Suppressor macrophage treated with lipopolysaccharide for 1 hour (primary cell): ENCODE measurements at places on chromosomes 3 and 15.

DNA sequence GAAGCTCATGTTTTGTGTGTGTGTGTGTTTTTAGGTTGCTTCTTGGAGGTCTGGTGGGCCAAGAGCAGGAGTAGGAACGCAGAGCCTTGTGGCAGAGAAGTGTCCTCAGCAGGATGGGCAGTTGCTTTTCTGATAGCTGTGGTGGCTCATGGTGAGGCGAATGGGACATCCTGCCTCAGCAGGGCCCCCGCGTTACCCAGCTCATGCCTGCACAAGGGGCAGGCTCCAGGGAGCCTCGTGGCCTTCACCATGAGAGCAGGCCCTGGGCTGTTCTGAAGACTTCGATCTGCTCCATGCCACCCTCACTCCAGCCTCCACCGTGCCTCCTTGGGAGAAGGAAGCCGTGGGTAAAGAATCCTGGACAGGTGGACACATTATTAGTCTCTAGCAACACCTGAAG, 33.4 kb upstream of the CTXND1 start:
- DNase-seq = no peak

DNA sequence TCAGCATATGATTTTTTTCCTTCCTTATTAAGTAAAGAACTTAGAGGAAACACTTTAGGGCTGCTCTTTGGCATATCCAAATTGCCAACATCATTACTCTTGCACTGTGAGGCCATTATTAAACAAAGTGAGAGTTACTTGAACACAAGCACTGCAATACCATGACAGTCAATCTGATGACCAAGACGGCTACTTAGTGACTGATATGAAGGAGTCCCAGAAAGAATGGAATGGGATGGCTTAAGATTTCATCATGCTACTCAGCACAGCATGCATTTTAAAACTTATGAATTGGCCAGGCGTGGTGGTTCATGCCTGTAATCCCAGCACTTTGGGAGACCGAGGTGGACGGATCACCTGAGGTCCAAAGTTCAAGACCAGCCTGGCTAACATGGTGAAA, 55.2 kb downstream of the FAM98B start:
- DNase-seq = no peak

GRCh38 chr3:172070802-172071201, 31.4 kb downstream of the FNDC3B start:
- DNase-seq = no peak

DNA sequence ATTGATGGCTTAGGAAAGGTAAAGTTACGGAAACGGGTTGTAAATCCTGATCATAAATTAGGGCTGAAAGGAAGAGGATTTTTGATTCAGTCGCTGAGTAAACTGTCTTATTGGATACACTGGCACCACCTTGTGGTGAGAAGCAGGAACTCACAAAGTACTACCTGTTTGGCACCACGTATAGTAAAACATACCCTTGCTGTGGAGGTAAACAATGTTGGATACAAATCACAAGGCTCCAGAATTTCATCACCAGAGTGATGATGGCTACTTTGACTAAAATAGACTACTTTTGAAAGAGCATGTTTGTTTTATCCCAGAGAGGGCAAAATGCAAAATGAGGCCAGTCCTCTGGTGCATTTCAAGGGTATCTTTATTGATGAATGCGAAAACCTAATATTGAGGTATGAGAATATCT, 216.9 kb downstream of the IGSF11 start:
- peak; percentile 52 for DNase-seq

GRCh38 chr15:27358751-27359434, 387.9 kb downstream of the GABRG3 start:
- peak; percentile 10 for DNase-seq

GRCh38 chr3:147589016-147589415, 179.9 kb downstream of the ZIC1 start:
- no peak for DNase-seq

GRCh38 chr3:112348943-112349342, 16.0 kb downstream of the CD200 start:
- peak; percentile 46 for DNase-seq

GRCh38 chr15:57445872-57446271, 69.6 kb downstream of the CGNL1 start:
- DNase-seq = no peak

DNA sequence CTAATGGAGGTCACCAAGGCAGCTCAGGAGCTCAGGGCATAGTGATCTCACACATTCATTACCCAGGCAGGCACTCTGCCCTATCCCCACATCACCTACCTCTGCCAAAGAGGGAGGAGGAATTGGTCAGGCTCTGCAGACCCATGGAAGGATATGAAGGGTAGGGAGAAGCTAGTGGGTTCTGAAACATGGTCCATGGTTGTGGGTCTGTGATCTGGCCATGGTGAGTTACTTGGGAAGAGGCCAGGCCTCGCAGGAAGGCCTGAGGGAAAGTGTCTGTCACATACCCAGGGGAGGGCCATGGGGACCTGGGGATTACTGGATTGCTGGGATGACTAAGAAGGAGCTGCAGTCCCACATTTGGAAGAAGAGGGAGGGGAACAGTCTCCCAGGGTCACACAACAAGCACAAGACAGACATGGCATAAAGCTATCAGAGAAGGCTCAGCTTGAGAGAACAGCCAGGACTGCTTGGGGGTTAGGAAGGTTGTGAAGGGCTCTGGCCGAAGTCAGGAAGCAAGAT, 1.4 kb upstream of the PRSS50 start:
- DNase-seq = no peak

- no peak for DNase-seq
These were observed 3.5 kb downstream of the MYD88 start for GRCh38 chr3:38141952-38142273.

DNA sequence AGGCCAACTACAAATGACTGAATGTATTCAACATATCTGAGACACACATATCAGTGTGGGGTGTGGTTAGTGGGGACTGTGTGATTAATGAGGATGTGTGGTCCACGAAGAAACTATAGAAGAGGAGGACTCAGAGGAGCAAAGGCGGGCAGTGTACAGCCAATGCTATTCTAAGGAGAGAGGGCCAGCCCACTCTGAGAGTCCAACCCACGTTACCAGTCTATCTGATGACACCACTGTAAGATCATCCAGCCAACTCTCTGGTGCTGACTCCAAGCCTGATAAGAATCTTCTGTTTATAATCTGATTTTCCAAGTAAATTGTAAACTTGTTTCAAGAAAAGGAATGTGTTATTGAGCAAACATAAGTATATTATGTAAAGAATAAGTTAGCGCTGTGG, 47.2 kb downstream of the MCF2L2 start:
- DNase-seq = peak; percentile 95

DNA sequence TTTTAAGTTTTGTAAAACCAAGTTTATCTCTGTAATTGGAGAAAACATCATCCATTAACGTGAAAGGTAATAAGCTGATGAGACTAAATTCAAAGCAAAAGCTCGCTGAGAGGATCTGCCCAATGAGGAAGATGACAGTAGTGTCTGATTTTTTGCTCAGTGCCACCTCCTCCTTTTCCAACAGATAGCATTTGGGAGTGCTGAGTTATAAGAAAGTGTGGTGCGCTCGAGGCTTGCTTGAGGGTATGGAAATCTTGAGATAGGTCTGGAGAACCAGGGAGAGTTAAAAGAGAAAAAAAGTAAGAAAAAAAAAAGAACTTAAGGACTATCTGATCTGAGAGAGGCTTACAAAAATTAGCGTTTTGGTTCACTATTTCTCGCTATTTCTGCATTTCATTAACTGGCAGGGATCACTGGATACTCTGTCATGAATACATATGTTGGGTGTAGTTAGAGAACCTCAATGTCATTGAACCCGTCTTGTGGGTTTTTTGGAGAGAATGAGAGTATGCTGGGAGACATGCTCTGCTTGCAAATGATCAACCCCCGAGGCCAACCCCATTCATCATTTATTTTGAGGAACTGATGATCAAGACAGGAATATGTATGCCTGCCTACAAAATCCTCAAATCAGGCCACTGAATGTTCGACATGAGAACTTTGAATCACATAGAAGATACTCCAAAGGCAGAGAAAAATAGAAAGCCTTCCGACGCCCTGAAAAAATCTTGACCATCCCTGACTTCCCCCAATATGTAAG, 973 bp upstream of the USP13 start:
- DNase-seq = peak; percentile 44

DNA sequence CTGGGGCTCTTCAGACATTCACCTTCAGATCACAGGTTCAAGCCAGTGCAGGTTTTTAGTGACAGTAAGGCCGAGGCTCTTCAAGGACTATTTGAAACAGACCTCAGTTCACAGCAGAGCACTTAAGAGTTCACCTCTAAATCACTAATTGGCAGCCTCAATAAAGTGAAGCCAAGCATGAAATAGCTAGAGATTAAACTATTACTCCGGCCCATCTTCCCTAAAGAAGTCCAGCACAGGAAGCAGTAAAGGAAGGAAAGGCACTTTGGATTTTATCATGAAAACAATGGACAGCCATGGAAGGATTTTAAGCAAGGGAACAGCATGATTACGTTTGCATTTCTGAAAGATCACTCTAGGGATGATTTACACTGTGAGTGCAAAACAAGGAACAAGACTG, 27.6 kb upstream of the ARL6 start:
- DNase-seq = no peak

- no peak for DNase-seq
These were observed 160.1 kb downstream of the MFSD1 start for GRCh38 chr3:158961911-158962310.

- DNase-seq = no peak
These were observed 126.8 kb upstream of the PFN2 start for GRCh38 chr3:150097588-150097890.

- DNase-seq = no peak
These were observed 1.0 kb downstream of the DTWD1 start for GRCh38 chr15:49621887-49622286.

GRCh38 chr3:135802171-135802570, 163.4 kb upstream of the PPP2R3A start:
- DNase-seq = no peak

- peak; percentile 7 for DNase-seq
These were observed 1.1 kb downstream of the DNAJB11 start for GRCh38 chr3:186571644-186572013.

DNA sequence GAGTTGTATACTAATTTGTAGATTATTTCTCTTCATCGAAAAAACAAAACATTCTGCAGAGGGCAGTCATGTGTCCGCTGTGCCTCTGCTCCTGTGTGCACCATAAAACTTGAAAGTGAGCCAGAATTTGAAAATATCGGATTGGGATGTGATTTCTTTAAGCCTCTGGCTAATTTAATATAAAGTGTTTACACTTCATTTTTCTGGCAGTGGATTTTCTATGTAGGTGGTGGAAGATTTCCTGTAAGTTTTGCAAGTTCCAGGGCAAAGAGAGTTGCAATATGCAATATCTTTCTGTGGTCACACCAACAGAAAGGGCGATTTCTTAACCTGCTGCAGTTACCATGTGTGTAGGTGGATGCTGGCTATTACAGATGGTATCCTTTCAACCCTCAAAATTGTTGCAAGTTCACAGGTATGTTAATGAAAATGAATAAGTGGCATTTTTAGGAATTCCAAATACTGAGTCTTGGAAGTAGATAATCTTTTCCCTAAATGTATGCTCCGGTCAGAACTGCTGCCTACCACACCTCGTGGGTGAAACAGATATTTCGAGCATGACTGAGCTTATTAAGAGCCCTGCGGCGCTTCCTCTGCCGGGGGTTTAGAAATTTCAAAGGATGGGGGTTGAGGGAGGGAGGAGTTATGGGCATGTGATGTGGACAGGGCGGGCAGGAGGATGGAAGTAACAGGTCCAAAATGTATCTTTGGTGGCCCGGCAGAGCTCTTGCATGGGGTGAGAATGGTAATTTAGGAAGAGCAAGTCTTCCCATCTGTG, 134.0 kb downstream of the PGPEP1L start:
- DNase-seq = peak; percentile 76

- no peak for DNase-seq
These were observed 19.9 kb downstream of the KPNA4 start for GRCh38 chr3:160545504-160545871.

DNA sequence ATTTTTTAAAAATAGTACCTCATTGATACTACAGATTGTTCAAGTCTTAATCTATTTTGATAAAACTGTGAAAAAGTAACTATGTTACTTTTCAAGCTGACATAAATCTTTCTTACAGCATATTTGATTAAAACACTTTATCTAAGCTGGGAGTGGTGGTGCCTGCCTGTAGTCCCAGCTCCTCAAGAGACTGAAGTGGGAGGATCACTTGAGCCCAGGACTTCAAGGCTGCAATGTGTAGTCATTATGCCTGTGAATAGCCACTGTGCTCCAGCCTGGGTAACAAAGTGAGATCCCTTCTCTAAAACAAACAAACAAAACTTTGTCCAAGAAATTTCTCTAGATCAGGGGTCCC, 59.6 kb upstream of the NEDD4 start:
- DNase-seq = no peak

DNA sequence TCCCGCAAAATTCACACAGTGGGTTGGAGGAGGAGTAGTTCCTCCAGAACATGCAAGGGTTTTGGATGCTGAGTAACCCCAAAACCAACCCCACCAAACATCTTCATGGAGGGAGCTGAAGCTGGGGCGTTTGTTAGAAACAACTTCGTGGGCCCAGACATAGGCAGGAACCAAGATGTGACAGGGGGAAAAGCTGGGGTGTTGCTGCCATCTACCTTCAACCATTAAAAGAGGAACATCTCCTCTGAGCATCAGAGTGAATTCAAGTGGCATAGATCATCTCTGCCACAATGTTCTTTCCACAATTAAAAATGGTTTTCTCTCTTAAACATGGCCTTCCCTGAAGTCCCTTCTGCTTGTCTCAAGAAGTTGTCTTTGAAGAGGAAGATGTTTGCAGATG, 20.5 kb downstream of the SIDT1 start:
- no peak for DNase-seq

DNA sequence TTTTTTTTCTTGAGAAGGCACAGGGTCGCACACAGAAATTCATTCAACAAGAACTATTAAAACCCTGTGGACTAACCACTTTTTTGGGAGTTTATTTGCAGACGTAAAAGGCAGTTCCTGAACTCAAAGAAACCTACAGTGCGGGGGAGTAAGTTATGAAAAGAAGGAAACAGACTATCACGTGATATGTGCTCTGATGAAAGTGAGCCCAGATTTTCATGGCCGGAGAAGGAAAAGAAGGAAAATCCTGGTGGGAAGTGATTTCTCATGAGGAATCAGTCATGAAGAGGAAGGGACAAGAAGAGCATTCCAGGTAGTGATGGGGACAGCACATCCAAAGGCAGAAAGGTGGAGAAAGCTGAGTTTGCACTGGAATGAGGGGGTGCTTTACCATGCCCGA, 26.1 kb downstream of the SEMA6D start:
- DNase-seq = no peak

DNA sequence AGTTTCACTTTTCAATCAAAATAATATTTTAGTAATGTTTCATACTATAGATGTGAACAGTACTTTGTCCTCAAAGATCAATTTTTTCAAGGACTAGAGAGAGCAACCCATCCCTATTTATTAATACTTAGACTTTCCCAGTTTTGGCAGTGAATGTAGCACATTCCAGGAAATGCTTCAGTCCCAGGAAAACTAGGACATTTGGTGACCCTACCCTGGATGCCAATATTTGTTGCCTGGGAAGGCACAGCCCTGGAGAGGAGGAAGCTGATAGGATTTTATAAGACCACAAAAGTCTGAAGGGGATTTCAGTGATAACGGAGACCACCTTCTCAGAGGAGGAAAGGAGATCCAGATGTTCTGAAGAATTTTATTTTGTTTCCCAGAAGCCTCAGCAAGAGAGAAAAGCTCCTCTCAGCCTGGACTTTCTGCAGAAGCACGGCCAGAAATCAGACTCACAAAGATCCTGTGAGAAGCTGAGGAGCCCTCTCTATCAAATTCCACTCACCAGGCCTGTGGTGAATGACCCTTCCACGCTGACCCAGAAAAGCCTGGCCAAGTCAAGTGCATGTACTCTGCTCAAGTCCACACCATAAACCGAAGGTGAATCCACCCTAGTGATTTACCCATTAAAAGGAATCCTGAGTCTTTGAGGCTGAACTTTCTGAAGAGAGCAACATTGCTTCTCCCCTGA, 87.7 kb upstream of the ABHD17C start:
- DNase-seq = no peak
